Femur (tissue), 1 donor: ENCODE measurements at places on chromosomes 13 and 19.

- DNase-seq = no peak
Observed at GRCh38 chr19:17063428-17063827, 11.8 kb downstream of the HAUS8 start.

DNA sequence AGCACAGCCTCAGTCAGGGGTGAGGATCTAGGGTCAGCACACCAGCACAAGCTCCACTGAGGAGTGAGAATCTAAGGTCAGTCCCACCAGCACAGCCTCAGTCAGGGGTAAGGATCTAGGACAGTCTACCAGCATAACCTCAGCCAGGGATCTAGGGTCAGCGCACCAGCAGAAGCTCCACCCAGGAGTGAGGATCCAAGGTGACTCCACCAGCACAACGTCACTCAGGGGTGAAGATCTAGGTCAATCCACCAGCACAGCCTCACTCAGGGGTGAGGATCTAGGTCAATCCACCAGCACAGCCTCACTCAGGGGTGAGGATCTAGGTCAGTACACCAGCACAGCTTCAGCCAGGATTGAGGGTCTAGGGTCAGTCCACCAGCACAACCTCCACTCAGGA lies 64.5 kb downstream of the RAB20 start:
- DNase-seq = no peak

DNA sequence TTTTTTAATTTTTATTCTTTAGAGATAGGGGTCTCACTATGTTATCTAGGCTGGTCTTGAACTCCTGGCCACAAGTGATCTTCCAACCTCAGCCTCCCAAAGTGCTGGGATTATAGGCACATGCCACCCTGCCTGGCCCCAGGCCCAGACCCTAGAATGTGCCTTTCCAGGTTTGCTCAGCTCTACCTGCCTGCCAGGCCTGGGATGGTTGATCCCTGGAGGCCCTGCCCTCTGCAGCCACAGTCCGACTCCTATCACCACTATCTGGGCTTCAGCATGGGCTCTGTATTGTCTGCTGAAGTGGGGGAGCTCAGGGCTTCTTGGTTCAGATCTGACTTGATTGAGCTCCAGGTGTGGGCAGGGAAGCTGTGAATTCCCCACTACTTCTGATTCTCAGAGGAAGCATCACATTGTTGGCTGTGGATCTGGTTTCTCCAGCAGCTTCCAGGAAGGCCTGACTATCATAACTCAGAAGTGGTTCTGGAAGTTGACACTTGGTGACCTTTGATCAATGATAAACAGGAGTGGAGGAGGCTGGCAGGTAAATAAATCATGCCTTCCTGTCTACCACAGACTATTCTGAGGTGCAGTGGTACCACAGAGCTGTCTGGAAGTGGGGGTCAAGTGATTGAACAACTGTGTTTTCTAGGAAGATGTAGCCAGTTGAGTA lies 71.9 kb downstream of the OLFM4 start:
- DNase-seq = no peak

- DNase-seq = no peak
Observed at GRCh38 chr13:27076421-27076820, 95.2 kb downstream of the USP12 start.

DNA sequence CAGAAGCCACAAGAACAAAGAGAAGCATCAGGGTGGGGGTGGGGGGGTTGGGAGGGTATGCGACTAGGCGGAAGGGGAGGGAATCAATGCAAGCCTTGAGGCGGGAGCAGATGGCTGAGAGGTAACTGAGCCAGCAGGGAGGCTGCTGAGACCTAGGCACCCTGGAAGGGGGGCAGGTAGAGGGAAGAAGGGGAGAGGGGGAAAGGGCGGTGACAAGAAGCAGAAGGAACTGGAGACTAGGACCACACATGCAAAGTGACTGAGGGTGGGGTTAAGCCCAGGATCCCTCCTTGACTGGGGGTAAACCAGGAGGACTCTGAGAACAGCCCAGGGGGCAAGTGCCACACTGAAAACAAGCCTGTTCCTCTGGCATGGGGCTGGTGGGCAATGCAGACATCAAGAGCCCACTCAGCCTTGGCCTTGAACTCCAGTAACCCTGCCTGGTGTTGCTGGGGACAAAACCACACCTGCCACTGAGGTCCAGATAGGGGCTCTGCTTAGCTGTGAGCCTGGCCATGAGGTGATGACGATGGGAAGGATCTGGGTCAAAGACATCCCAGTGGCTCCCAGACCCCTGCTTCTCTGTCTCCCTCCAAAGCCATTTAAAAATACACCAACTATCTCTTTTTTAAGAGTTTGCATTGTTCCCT lies 20.3 kb downstream of the OPA3 start:
- DNase-seq = no peak

GRCh38 chr13:73765651-73766384 lies 368.4 kb downstream of the KLF12 start:
- peak; percentile 96 for DNase-seq

GRCh38 chr13:62887046-62887445 lies 1471.4 kb upstream of the PCDH20 start:
- DNase-seq = no peak

- no peak for DNase-seq
Observed at GRCh38 chr13:108069521-108070210, 145.7 kb downstream of the LIG4 start.

DNA sequence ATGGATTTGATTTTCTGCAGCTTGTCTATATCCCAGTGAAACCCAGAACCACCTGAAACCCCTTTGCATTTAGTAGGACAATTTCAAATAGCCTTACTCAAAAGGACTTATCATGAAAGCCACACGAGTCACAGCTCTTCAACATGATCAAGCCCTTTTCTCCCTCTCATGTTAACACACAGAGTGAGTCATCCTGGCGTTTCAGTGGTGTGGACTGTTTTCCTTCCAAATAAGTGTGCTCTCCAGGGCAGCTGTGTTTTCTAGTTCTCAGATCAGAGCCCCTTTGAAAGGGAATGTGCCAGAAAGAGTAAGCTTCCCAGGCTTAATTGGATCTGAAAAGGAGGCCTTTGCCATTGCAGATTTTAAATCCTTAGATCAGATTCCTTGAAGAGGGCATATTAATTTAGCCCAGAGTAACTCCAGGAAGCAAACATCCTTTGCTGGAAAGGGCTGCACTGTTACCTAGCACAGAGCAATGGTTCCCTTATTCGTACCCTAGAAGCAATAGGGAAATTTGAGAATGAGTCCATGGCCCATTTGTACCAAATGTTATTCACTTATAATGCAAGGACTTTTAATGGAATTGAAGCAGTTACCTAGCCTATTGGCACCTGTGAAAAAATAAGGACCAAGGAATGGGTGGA lies 51.3 kb downstream of the ERICH6B start:
- DNase-seq = no peak
